GM23248 (cell line): ENCODE measurements at places on chromosomes 1 and 21. TPM values are rescaled to one million over a fixed set of nuclear protein-coding genes. Genes with fewer than 3 reads are reported as not detected.

The PDZK1IP1 gene
- polyA plus RNA-seq: not detected in 2 replicates

The ADAMTS1 gene
- polyA plus RNA-seq: 211 and 214 TPM in 2 replicates

The LAD1 gene
- not detected in 2 replicates for polyA plus RNA-seq

The LPAR3 gene
- not detected in 2 replicates for polyA plus RNA-seq

The OR2L2 gene
- polyA plus RNA-seq: not detected in 2 replicates

The TNFRSF18 gene
- polyA plus RNA-seq: 0.18 TPM in 1 of 2 replicates, not detected in the other

The CHD5 gene
- polyA plus RNA-seq: 0.10 TPM in 1 of 2 replicates, not detected in the other

The RGSL1 gene
- polyA plus RNA-seq: not detected in 2 replicates

The S100A7 gene
- not detected in 2 replicates for polyA plus RNA-seq

The EXO1 gene
- 6.2 and 6.3 TPM in 2 replicates for polyA plus RNA-seq

The ZNF648 gene
- polyA plus RNA-seq: not detected in 2 replicates

The MPZ gene
- not detected in 2 replicates for polyA plus RNA-seq

The TSPEAR gene
- polyA plus RNA-seq: not detected in 2 replicates

The KRTAP12-4 gene
- polyA plus RNA-seq: not detected in 2 replicates

The SLC5A3 gene
- 2.6 and 3.0 TPM in 2 replicates for polyA plus RNA-seq

The GUCA2A gene
- polyA plus RNA-seq: not detected in 2 replicates

The OR2L13 gene
- polyA plus RNA-seq: not detected in 2 replicates

The LCE1D gene
- polyA plus RNA-seq: not detected in 2 replicates

The NTMT2 gene
- not detected in 2 replicates for polyA plus RNA-seq

The RRP1B gene
- 12.9 and 13.6 TPM in 2 replicates for polyA plus RNA-seq

The VWA1 gene
- polyA plus RNA-seq: 0.60 and 1.3 TPM in 2 replicates

The IGFN1 gene
- polyA plus RNA-seq: not detected in 2 replicates

The TRIM33 gene
- polyA plus RNA-seq: 7.9 and 10.6 TPM in 2 replicates

The JAM2 gene
- polyA plus RNA-seq: 1.9 TPM in 2 replicates

The AGT gene
- 0.16 TPM in 1 of 2 replicates, not detected in the other for polyA plus RNA-seq

The KCNA10 gene
- polyA plus RNA-seq: not detected in 2 replicates

The G0S2 gene
- polyA plus RNA-seq: 2.0 and 2.9 TPM in 2 replicates

The OR10R2 gene
- polyA plus RNA-seq: not detected in 2 replicates
